ENCODE measurements at places on chromosomes 1 and 21. TPM values are rescaled to one million over a fixed set of nuclear protein-coding genes. Genes with fewer than 3 reads are reported as not detected.

- H3K27ac ChIP-seq: peak overlapping the region; percentile 85
- DNase-seq: peak; percentile 91
- peaks cover 46% of the 10 kb centered on the region for H3K4me1 ChIP-seq
- peaks cover 28% of the 10 kb centered on the region for H3K36me3 ChIP-seq
- H3K4me3 ChIP-seq: peak overlapping the region; percentile 49
- H3K27me3 ChIP-seq: peaks cover 11% of the 10 kb centered on the region
These were observed 46.0 kb downstream of the GRHL3 start for GRCh38 chr1:24364975-24365678.

GRCh38 chr1:93595266-93595665 lies 86.4 kb downstream of the BCAR3 start:
- peak overlapping the region; percentile 94 for H3K27ac ChIP-seq
- peaks cover 19% of the 10 kb centered on the region for H3K36me3 ChIP-seq

GRCh38 chr1:74713849-74714248 lies 19.0 kb downstream of the CRYZ start:
- no peak overlapping the region for H3K4me3 ChIP-seq
- no peak for DNase-seq
- H3K27me3 ChIP-seq: no peaks in the 10 kb centered on the region
- no peak overlapping the region for H3K27ac ChIP-seq

- H3K4me3 ChIP-seq: no peak overlapping the region
- no peak for DNase-seq
- H3K36me3 ChIP-seq: no peaks in the 10 kb centered on the region
- H3K4me1 ChIP-seq: no peaks in the 10 kb centered on the region
These were observed 34.9 kb upstream of the NTNG1 start for GRCh38 chr1:107105914-107106313.

The ACTN2 gene
- not detected for total RNA-seq

The SYT2 gene
- total RNA-seq: not detected

The KCNA10 gene
- not detected for total RNA-seq

The F11R gene
- 0.15 TPM for total RNA-seq

The CYP4Z1 gene
- not detected for total RNA-seq

The S100A16 gene
- total RNA-seq: 246 TPM

The HPDL gene
- 0.55 TPM for total RNA-seq
